ENCODE measurements at places on chromosomes 4 and X.

- no peak for DNase-seq
These were observed 39.6 kb upstream of the TMPRSS11A start for GRCh38 chr4:68002906-68003305.

DNA sequence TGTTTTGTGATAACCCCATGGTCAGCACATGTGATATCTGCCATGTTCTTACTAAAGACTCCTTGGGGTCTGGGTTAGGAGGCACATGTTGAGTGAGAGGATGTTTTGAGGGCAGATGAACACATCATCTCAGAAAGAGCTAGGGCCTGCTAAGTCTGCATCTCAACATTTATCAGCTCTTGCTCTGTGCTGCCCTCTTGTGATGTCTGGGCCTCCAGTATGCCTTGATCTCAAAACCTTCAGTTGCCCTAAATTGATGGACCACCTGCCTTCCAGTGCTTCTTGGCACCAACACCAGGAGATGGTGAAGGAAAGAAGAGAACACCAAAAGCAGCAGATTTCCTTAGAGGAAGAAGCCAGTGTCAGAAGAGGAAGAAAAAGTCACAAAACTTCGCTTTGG is 22.5 kb downstream of the MID1 start:
- no peak for DNase-seq

- DNase-seq = no peak
These were observed 11.7 kb downstream of the MEPE start for GRCh38 chr4:87844452-87844851.

GRCh38 chrX:152817078-152817764 is 13.3 kb downstream of the CETN2 start:
- no peak for DNase-seq
